ENCODE measurements at places on chromosomes 3 and 15. TPM values are rescaled to one million over a fixed set of nuclear protein-coding genes. Genes with fewer than 3 reads are reported as not detected.

DNA sequence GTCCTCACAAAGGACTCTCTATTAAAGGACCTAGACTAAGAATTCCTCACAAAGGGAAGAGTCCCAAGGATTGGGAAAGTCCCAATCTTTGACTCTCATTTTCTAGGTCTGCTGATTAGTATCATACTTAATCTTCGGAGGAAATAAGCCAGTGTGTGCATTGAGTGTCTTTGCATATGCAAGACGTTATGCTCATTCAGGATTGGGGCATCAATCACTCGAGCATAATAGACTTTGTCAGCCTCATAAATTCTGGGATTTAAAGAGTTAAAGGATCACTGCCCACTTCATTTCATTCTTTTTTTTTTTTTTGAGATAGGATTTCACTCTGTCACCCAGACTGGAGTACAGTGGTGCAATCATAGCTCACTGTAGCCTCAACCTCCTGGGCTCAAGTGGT is 154.3 kb downstream of the RBPMS2 start:
- no peak for DNase-seq
- H3K27me3 ChIP-seq, result no peaks in the 10 kb centered on the region
- no peaks in the 10 kb centered on the region for H3K36me3 ChIP-seq
- no peak overlapping the region for H3K4me3 ChIP-seq
- peaks cover 11% of the 10 kb centered on the region for H3K4me1 ChIP-seq
- no peak overlapping the region for H3K27ac ChIP-seq

DNA sequence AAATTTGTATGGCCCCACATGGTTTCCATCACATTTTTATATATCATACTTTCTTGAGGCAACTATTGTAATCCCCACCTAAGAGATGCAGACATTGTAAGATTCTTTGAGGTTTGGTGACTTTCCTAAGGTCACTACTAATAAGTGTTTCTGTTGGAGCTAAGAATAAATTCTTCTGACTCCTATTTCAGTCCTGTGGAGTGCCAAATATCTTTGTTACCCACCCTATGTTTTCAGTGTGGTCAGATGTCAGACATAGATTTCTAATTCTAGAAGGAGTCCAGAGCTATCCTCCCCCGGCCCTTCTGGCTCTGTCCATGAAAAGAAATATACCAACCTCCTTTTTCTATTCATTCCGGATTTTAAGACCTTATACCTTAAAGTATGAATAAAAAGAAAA is 46.2 kb upstream of the FILIP1L start:
- no peak overlapping the region for H3K27ac ChIP-seq
- peaks cover 2% of the 10 kb centered on the region for H3K36me3 ChIP-seq
- no peaks in the 10 kb centered on the region for H3K27me3 ChIP-seq
- DNase-seq, result no peak

GRCh38 chr3:19734453-19734852 is 199.6 kb downstream of the EFHB start:
- no peak overlapping the region for H3K27ac ChIP-seq
- no peaks in the 10 kb centered on the region for H3K27me3 ChIP-seq
- no peak overlapping the region for H3K4me3 ChIP-seq

GRCh38 chr15:25248583-25249235 is 190.1 kb downstream of the UBE3A start:
- H3K4me1 ChIP-seq, result no peaks in the 10 kb centered on the region
- no peaks in the 10 kb centered on the region for H3K27me3 ChIP-seq
- no peak overlapping the region for H3K4me3 ChIP-seq
- H3K27ac ChIP-seq, result no peak overlapping the region
- H3K36me3 ChIP-seq, result no peaks in the 10 kb centered on the region

DNA sequence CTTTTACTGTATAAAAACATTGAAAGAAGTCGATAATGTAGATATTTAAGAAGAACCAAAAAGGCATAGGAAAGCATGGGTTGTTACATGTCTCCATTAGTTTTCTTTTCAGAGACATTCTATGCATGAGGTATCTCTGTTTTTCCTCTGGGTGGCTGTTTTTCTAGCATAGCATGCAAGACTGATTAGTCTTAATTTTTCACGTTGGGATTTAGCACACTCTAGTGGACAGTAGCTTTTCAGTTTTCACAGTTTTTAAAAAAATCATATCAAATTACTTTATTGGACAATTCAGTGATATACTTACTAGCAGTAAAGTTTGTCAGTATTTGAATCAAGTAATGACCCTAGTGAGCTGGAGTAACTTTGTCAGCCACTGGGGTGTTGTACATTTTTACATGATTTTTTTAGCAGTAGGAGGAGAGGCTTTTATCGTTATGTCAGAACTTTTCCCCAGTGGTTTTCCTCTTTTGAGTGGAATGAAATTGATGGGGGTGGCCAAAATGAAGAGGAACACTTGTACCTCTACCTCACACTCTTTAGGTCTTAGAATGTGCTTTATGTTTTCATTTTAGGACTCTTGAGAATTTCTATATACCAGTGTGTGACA is 57.2 kb downstream of the SEC22A start:
- H3K36me3 ChIP-seq, result no peaks in the 10 kb centered on the region
- DNase-seq, result no peak
- no peaks in the 10 kb centered on the region for H3K27me3 ChIP-seq
- no peaks in the 10 kb centered on the region for H3K4me1 ChIP-seq
- no peak overlapping the region for H3K27ac ChIP-seq
- H3K4me3 ChIP-seq, result no peak overlapping the region

- H3K4me3 ChIP-seq, result no peak overlapping the region
- H3K36me3 ChIP-seq, result peaks cover 61% of the 10 kb centered on the region
- DNase-seq, result no peak
- H3K27me3 ChIP-seq, result no peaks in the 10 kb centered on the region
- no peaks in the 10 kb centered on the region for H3K4me1 ChIP-seq
Observed at GRCh38 chr3:42556089-42556632, 25.6 kb downstream of the SEC22C start.

GRCh38 chr3:192915304-192915703 is 2.4 kb downstream of the MB21D2 start:
- H3K4me1 ChIP-seq, result peaks cover 15% of the 10 kb centered on the region
- H3K27ac ChIP-seq, result no peak overlapping the region
- DNase-seq, result no peak
- no peaks in the 10 kb centered on the region for H3K36me3 ChIP-seq

GRCh38 chr15:73927003-73927475 is 777 bp downstream of the LOXL1 start:
- H3K27me3 ChIP-seq, result no peaks in the 10 kb centered on the region
- H3K36me3 ChIP-seq, result no peaks in the 10 kb centered on the region
- no peak overlapping the region for H3K27ac ChIP-seq
- H3K4me1 ChIP-seq, result peaks cover 38% of the 10 kb centered on the region
- H3K4me3 ChIP-seq, result peak overlapping the region; percentile 62

DNA sequence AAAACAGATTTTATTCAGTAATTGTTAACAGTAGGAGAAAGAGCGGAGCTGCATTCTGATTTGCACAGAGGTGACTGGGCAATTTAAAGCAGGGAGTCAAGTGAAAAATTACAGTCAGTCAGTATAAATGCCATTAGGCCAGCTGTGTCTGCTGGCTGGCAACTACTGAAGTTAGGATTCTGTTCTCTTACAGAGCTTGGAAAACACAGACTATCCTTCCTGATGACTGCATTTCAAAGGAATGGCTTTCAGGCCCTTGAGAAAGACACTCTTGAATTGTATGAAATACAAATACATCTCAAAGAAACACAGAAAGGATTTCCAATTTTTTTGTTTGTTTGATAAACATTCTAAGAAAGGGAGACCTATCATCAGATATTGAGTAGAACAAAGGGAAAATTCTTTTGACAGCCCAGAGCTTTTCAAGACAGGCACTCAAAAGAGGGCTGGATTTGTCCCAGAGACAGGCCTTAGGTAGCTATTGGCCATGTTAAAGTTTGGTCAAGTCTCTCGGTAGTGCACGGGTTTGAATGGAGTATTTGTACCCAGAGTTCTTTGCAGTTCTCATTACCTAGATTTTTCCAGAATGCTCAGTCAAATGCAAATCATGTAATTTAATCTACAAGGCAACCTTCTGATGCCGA is 551.2 kb upstream of the CCDC54 start:
- no peak overlapping the region for H3K4me3 ChIP-seq
- H3K36me3 ChIP-seq, result no peaks in the 10 kb centered on the region
- no peaks in the 10 kb centered on the region for H3K27me3 ChIP-seq
- H3K4me1 ChIP-seq, result no peaks in the 10 kb centered on the region
- H3K27ac ChIP-seq, result no peak overlapping the region

DNA sequence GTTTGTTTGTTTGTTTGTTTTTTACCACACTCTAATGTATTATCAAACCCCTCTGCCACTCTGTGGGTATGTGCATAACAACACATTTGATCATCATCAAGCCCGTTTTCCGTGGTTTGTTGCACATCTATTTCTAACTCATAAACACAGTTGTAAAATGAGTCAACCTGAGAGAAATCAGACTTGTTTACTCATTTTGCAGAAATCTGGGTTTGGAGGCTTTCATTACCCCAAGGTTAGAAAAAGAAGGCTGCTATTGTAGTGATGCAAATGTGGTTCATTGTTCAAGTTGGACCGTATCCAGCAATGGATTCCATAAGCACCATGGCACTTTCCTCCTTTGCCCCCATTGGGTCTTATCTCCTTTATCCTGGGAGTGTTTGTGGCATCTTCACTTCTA is 353.2 kb upstream of the SOX2 start:
- H3K36me3 ChIP-seq, result no peaks in the 10 kb centered on the region
- H3K27me3 ChIP-seq, result no peaks in the 10 kb centered on the region
- DNase-seq, result no peak

GRCh38 chr3:16236856-16237393 is 27.8 kb downstream of the DPH3 start:
- no peaks in the 10 kb centered on the region for H3K4me1 ChIP-seq
- H3K27me3 ChIP-seq, result no peaks in the 10 kb centered on the region
- H3K36me3 ChIP-seq, result no peaks in the 10 kb centered on the region
- no peak for DNase-seq
- no peak overlapping the region for H3K27ac ChIP-seq
- no peak overlapping the region for H3K4me3 ChIP-seq

- peaks cover 32% of the 10 kb centered on the region for H3K36me3 ChIP-seq
- no peak for DNase-seq
- H3K27ac ChIP-seq, result no peak overlapping the region
- H3K4me3 ChIP-seq, result no peak overlapping the region
- H3K27me3 ChIP-seq, result no peaks in the 10 kb centered on the region
- peaks cover 18% of the 10 kb centered on the region for H3K4me1 ChIP-seq
Observed at GRCh38 chr3:48596676-48597407, 1.7 kb upstream of the COL7A1 start.

DNA sequence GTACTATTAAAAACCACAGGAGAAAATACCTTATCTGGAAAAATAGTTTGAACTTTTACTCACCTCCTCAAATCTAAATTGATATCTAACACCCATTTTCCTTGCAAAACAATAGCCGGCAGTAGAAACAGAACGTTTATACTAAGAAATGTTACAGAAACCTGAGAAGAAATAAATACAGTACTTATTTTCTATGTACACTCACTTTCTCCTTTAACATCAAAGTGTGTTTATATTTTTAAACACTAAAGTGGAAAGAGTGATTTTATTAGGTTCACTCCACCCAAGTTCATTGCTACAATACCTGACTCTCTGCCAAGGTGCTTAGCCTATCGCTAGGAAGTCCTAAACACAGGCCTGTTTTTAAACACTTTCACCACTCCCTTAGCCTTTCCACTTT is 87.8 kb upstream of the TJP1 start:
- DNase-seq, result no peak
- no peak overlapping the region for H3K27ac ChIP-seq
- no peaks in the 10 kb centered on the region for H3K36me3 ChIP-seq
- no peaks in the 10 kb centered on the region for H3K27me3 ChIP-seq
- H3K4me1 ChIP-seq, result no peaks in the 10 kb centered on the region

GRCh38 chr3:149371001-149371722 is 6.3 kb downstream of the TM4SF1 start:
- DNase-seq, result no peak
- no peaks in the 10 kb centered on the region for H3K27me3 ChIP-seq
- H3K27ac ChIP-seq, result 0 out of 2 replicates have a peak overlapping the region, but pooled peaks have one; percentile 40

DNA sequence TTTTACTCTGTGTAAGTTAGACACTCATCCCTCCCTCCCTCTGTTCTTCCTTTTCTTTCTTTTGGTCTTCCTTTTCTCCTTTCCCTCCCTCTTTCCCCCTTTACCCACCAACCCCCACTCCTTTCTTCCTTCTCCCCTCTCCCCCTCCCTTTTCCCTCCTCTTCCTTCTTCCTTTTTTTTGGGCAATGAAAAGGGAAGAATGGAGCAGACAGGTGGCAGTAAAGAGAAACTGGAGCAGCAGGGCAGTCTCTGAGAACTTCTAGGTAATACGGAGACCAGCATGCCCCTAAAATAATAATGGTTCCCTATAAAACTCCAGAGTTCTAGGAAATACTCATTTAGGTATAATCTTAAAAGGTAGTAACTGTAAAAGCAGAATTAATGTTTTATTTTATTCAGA is 11.4 kb upstream of the GPR171 start:
- H3K4me1 ChIP-seq, result no peaks in the 10 kb centered on the region
- no peak for DNase-seq
- H3K27me3 ChIP-seq, result no peaks in the 10 kb centered on the region
- H3K36me3 ChIP-seq, result no peaks in the 10 kb centered on the region

GRCh38 chr3:120683671-120684301 is 1.7 kb upstream of the HGD start:
- no peak overlapping the region for H3K4me3 ChIP-seq
- no peak overlapping the region for H3K27ac ChIP-seq
- DNase-seq, result no peak
- no peaks in the 10 kb centered on the region for H3K36me3 ChIP-seq
- no peaks in the 10 kb centered on the region for H3K27me3 ChIP-seq
- no peaks in the 10 kb centered on the region for H3K4me1 ChIP-seq

The CHRD gene
- polyA plus RNA-seq, result 1.7 TPM

The ZMYND10 gene
- 0.93 TPM for polyA plus RNA-seq

The MYRIP gene
- 0.54 TPM for polyA plus RNA-seq

The FETUB gene
- polyA plus RNA-seq, result not detected

The OCA2 gene
- polyA plus RNA-seq, result 0.36 TPM

The RAB6B gene
- polyA plus RNA-seq, result 7.9 TPM

The FBXO40 gene
- 0.05 TPM for polyA plus RNA-seq

The NANOGP8 gene
- polyA plus RNA-seq, result 14.5 TPM

The INKA1 gene
- 4.8 TPM for polyA plus RNA-seq

The SIDT1 gene
- 0.06 TPM for polyA plus RNA-seq

The GOLGA8T gene
- polyA plus RNA-seq, result 0.03 TPM

The SLC6A1 gene
- 0.63 TPM for polyA plus RNA-seq

Measured in H1 (cell line).